ENCODE measurements at places on chromosomes 3 and 15. TPM values are rescaled to one million over a fixed set of nuclear protein-coding genes. Genes with fewer than 3 reads are reported as not detected.
A peak's percentile ranks its signal among the peaks of the same experiment; 100 is the strongest.

TGM4 gene
- not detected for total RNA-seq

ITIH4 gene
- not detected for total RNA-seq

DNA sequence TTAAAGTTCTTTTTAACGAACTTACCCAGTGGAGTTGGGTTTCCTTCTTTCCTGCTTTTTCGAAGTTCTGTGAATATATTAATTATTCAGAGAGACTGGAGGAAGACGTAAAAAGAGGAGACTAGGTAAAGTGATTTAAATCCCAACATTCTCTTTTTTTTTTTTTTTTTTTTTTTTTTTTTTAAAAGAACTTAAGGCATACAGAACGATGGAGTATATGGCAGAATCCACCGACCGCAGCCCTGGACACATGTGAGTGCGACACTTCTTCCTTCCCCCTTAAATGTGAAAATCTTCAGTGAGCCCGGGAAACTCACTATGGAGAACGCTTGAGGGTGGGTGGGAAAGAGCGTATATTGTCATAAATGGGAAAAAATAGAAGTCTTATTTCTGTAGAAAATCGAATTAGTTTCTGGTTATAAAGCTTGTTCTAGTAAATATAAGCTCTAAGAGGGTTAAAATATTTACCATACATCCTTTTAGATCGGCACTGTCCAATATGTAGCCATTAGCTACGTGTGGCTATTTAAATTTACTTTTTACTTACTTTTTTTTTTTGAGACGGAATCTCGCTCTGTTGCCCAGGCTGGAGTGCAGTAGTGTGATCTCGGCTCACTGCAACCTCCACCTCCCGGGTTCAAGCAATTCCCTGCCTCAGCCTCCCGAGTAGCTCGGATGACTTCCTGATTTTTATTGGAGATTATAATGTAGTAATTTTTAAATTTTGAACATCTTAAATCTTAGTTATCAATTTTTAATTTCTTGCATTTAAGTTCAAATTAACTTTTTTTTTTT is 892 bp downstream of the NMD3 start:
- no peak for DNase-seq

- no peak for DNase-seq
Observed at GRCh38 chr15:76945494-76946093, 14.0 kb downstream of the RCN2 start.

- DNase-seq, result no peak
Observed at GRCh38 chr3:150080058-150080730, 109.5 kb upstream of the PFN2 start.

CTXN2 gene
- total RNA-seq, result not detected

CELF6 gene
- not detected for total RNA-seq

GRCh38 chr15:59587085-59587826 is 24.3 kb upstream of the GCNT3 start:
- DNase-seq, result peak; percentile 33

PLXND1 gene
- total RNA-seq, result 74.1 TPM

ADPGK gene
- 86.5 TPM for total RNA-seq

ACKR4 gene
- not detected for total RNA-seq

FRMD4B gene
- 6.0 TPM for total RNA-seq

GRCh38 chr3:123314359-123315270 is 112.9 kb downstream of the SEC22A start:
- no peak for DNase-seq

DNA sequence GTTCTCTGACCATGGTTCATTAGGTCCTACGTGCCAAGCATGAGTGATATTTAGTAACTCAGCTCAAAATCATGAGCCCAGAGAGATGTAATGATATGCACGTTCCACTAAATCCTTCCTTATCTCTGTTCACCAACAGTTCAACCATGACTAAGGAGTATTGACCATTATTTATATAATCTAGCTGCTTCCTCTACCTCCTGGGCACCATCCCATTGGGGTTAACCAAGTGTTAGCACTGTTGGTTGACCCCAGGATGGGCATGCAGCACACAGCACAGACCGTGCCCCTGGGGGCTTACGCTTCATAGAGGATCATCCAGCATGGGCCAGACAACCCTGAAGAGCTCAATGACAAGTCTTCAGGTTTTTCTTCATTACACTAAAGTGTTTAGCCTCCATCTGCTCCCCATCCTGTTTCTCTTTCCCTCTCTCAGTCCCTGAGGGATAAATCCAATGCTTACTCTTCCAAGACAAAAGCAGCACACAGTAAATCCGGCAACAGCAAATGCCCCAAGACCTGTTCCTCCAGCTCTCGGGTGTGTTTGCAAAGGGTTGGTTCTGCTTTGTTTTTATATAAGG is 10.4 kb downstream of the FAM174B start:
- peak; percentile 97 for DNase-seq

DNA sequence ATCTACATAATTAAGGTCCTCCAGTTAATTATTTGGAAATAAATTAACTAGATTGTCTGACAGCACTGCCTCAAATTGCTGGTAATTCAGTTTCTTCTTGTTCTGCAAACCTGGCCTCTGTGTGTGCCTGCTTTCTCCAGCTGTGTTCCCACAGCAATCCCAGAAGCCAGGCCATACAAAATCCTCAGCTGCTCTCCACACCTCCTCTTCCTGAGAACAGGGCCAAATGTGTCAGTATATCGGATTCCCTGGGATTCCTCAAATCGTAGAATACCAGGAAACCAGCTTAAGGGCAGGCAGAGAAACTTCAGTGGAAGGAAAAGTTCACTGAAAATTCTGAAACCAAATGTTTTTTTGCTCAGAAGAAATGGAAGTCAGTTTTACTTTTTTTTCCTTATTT is 261.4 kb downstream of the ZMAT3 start:
- DNase-seq, result no peak

SMCO1 gene
- total RNA-seq, result not detected

DNA sequence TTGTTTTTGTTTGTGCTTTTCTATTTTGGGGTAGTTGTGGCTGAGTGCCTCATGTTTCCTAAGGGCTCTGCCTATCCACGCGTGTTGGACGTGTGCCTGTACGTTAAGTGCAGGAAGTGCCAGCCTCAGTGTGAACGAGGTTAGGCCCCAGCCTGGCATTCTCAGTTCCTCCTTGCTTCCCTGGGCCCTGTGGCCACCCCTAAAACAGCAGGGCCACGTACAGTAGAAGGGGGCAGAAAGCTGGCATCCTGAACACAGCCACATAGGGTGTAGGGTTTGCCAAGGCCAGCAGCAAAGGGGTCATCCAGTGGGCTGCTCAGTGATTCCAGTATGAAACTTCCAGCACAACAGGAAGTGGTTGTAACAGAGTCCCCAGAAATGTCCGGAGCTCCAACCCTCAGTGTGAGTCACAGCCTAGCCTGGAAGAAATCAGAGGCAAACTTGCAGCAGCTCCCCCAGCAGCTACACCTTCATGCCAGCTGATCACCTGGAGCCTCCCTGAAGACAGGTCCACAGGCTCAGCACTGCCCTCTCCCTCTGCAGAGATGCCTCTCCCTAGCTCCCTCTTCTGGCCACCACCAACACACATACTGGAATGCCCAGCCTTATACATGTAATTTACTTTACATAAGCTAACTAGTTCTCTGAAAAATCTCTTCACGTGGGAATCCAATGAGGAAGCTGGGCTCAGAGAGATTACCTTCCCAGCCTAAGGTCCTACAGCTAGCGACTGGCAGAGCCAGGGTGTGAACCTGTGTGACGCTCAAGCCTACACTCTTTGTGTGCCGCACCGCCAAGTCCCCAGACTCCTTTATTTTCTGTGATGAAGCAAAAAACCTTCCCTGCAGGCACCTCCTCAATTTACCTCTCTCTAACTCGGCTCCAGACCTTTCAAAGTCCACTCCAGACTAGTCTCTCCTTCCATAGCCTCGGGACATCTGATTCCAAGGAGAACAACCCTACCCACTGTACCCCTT is 26.6 kb downstream of the ILDR1 start:
- DNase-seq, result peak; percentile 5

CALML4 gene
- 1.8 TPM for total RNA-seq

DNA sequence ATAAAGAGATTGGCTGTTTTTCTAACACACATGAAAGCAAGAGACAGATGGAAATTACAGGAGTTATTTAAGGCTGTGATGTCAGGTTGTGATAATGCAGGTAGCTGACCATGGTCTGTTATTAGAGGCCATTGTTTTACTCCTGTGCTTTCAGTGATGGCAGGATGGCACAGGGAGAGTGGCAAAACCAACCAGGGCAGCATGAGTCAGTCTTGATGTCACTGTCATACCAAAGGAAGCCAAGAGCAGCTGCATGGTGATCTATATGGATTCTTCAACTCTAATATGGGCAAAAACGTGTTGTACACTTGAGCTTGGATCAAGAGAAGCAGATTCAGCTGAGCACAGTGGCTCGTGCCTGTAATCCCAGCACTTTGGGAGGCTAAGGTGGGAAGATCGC is 91.8 kb upstream of the LMOD3 start:
- no peak for DNase-seq

GRCh38 chr3:40597441-40597840 is 72.7 kb downstream of the ZNF621 start:
- no peak for DNase-seq

- no peak for DNase-seq
Observed at GRCh38 chr15:40161693-40162391, 973 bp downstream of the BUB1B start.

KCNMB3 gene
- 2.3 TPM for total RNA-seq

C3orf49 gene
- total RNA-seq, result not detected

SHC4 gene
- not detected for total RNA-seq

DNA sequence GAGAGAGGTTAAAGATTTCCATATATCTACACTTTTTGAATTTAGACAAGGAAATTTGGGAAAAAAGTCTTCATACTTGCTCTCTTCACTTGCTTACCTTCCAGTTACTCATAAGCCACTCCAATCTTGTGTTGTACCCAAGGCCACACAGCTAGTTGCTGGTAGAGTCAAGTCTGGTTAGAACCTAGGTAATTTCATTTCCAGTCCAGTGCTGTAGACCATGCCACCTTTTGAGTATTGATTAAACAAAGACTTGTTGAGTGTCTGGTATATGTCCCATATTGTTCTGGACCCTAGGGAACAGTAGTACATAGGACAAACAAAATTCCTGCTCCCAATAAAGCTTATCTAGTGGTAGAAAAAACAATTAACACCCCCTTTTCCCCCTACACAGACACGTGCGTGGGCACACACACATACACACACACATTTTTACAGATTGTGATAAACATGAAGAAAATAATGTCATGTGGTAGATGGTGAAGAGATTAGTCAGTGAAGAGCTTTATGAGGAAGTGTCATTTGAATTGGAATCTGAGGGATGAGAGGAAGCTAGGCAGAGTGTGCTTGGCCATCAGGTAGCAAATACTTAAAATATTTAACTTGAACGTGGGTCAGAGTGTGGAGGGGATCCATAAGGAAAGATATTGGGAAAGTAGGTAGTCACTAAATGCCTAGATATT is 2.1 kb downstream of the CMC1 start:
- no peak for DNase-seq

TP53BP1 gene
- total RNA-seq, result 31.6 TPM

- no peak for DNase-seq
Observed at GRCh38 chr3:47932421-47932820, 83.8 kb downstream of the MAP4 start.

GRCh38 chr3:41102053-41102556 is 97.2 kb upstream of the CTNNB1 start:
- DNase-seq, result peak; percentile 28

DNA sequence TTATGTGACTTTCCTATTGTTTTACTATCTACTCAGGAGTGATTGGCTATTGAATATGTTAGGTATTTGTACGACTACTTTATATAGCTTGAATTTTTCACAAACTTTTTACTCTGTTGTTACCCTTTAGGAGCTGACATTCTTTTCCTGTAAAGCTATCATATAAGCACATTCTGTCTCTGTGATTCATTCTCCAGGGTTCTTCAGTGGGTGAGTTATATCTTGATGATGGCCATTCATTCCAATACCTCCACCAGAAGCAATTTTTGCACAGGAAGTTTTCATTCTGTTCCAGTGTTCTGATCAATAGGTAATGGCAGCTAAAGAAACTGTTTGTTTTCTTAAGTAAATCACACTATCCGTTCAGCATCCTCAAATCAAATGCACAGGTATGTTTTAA is 10.1 kb upstream of the CAPN3 start:
- no peak for DNase-seq

GRCh38 chr15:99100245-99101173 is 4.4 kb upstream of the SYNM start:
- peak; percentile 61 for DNase-seq

DENND6A gene
- total RNA-seq, result 12.7 TPM

DNA sequence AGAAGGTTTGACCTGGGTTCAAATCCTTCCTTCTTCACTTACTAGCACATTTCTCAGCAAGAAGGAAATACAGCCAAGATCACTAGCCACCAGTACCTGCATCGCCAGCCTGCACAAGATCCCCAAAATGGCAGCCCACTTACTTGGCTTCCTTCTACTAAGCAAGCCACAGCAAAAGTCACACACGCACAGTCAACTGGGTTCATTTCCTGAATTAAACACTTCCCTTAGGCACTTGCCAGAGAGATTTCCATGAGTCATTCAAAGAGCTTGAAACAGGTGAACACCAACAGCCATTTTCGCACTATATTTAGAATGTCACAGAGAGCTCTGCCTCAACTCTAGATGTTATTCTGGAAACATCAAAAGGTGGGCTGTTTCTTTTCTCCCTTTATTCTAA is 42.6 kb downstream of the MGLL start:
- no peak for DNase-seq

DNA sequence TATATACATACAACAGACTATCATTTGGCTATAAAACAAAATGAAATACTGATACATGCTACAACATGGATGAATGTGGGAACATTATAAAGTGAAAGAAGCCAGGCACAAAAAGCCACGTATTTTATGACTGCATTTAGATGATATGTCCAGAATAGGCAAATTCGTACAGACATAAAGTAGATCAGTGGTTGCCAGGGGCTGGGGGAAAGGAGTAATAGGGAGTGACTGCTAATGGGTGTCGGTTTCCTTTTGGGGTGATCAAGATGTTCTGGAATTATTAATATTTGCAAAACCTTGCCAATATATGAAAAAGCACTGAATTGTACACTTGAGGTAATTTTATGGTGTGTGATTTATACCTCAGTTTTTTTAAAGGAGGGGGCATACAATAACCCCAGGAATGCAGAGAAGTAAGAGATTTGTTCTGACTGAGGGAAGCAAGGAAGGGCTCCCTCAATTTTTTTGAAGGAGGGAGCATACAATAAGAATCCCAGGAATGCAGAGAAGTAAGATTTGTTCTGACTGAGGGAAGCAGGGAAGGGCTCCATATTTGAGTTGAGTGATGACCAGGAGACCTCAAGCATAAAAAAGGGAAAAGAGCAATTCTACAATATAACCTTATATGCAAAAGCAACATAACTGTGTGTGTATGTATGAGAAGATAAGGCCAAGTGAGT is 6.2 kb downstream of the PSMD6 start:
- no peak for DNase-seq

WNT7A gene
- 0.03 TPM for total RNA-seq

DNA sequence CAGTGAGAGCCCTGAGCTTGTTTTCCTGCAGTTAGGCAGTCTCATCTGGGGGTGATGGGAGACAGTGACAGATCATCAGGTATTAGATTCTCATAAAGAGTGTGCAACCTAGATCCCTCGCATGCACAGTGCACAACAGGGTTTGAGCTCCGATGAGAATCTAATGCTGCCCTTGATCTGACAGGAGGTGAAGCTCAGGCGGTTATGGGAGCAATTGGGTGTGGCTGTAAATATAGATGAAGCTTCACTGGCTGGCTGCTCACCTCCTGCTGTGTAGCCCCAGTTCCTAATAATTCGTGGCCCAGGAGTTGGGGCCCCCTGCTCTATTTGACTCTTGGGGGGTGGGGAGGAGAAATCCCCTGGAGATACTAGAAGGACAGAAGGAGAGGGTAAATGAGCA is 309.4 kb upstream of the STT3B start:
- DNase-seq, result no peak

All from Caki2 (cell line).